ENCODE measurements at places on chromosomes 2 and 18. TPM values are rescaled to one million over a fixed set of nuclear protein-coding genes. Genes with fewer than 3 reads are reported as not detected.

CDCA7 gene
- 0.56 TPM for total RNA-seq

DNA sequence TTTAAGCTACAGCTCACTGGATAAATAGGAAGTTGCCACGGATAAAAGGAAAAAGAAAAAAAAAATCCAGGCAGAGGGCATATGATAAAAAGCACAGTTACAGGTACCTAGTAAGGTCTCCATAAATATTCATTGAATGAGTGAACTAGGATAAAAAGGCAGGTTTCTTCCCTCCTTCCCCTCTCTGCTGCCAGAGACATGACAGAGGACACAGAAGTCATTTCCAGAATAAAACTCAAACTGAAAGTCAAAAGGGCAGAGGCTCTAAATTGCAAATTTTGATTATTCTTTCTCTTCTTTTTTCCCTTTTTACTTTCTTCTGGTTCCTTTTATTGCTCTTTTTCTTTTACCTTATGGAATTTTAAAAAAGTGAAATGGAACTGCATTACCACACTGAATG is 7.7 kb downstream of the CD302 start:
- H3K27me3 ChIP-seq, result no peaks in the 10 kb centered on the region
- no peak overlapping the region for H3K4me3 ChIP-seq
- no peak overlapping the region for H3K27ac ChIP-seq
- no peak for DNase-seq

DNA sequence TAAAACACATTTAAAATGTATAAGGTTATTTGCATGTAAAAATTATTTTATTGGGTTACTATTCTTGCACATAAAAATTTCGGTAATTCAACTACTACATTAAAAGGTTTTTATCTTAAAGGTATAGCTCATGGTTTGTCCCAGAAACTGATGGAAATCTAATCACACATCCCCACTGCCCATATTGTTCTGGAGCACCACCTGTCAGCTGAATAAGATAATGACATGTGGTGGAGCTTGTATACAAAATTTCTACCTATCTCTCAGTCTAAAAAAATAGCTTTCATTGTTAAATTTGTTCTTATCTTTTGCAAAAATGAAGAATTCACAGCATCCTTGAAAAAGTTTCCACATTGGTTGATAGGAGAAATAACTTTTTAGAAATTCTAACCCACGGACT is 18.3 kb downstream of the ERBB4 start:
- DNase-seq, result no peak
- no peaks in the 10 kb centered on the region for H3K4me1 ChIP-seq
- H3K36me3 ChIP-seq, result no peaks in the 10 kb centered on the region
- H3K4me3 ChIP-seq, result no peak overlapping the region

DNA sequence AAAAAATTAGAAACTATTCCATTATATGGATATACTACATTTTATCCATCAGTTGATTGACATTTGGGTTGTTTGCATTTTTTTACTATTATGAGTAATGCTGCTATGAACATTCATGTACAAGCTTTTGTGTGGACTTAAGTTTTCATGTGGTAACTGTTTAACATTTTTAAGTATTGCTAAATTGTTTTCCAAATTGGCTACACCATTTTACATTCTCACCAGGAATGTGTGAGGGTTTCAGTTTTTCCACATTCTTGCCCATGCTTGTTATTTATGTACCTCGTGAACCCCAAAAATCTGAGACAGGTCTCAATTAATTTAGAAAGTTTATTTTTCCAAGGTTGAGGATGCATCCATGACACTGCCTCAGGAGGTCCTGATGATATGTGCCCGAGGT is 3.1 kb upstream of the TXNL4A start:
- DNase-seq, result no peak
- no peaks in the 10 kb centered on the region for H3K36me3 ChIP-seq
- peaks cover 3% of the 10 kb centered on the region for H3K4me1 ChIP-seq
- H3K27me3 ChIP-seq, result no peaks in the 10 kb centered on the region

- no peaks in the 10 kb centered on the region for H3K4me1 ChIP-seq
- no peaks in the 10 kb centered on the region for H3K27me3 ChIP-seq
- no peaks in the 10 kb centered on the region for H3K36me3 ChIP-seq
- no peak overlapping the region for H3K27ac ChIP-seq
- DNase-seq, result no peak
- no peak overlapping the region for H3K4me3 ChIP-seq
These were observed 27.5 kb downstream of the ZNF892 start for GRCh38 chr2:95234816-95235215.

GRCh38 chr2:157076526-157077161 is 180.9 kb upstream of the GALNT5 start:
- no peaks in the 10 kb centered on the region for H3K4me1 ChIP-seq
- H3K36me3 ChIP-seq, result no peaks in the 10 kb centered on the region
- H3K27ac ChIP-seq, result no peak overlapping the region
- H3K4me3 ChIP-seq, result no peak overlapping the region
- DNase-seq, result no peak
- no peaks in the 10 kb centered on the region for H3K27me3 ChIP-seq

ARHGAP25 gene
- 8.5 TPM for total RNA-seq

DNA sequence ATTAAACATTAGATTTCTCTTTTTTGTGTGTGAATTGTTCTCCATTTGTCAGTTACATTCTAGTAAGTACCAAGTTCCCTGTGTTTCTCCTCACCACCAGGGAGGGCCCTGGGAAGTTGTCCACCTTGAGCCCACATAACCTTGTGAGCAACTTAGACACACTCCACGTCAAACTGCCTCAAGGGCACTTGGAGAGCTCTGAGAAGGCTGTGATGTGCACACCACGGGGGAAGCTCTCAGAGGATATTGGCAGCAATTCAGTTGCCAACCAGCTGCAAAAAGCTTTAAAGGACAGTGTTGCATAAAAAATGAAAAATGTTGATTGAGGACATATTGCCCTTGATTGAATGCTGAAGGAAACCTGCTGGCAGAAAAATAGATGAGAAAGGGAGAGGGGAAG is 743.6 kb downstream of the RNF144A start:
- no peak overlapping the region for H3K4me3 ChIP-seq
- no peaks in the 10 kb centered on the region for H3K4me1 ChIP-seq
- H3K27ac ChIP-seq, result no peak overlapping the region

C1QL2 gene
- 0.15 TPM for total RNA-seq

- no peaks in the 10 kb centered on the region for H3K27me3 ChIP-seq
- H3K27ac ChIP-seq, result no peak overlapping the region
- no peak overlapping the region for H3K4me3 ChIP-seq
- H3K36me3 ChIP-seq, result no peaks in the 10 kb centered on the region
- H3K4me1 ChIP-seq, result no peaks in the 10 kb centered on the region
These were observed 25.6 kb downstream of the SERTAD2 start for GRCh38 chr2:64627860-64628841.

GRCh38 chr2:10085043-10085667 is 4.9 kb upstream of the CYS1 start:
- H3K4me1 ChIP-seq, result peaks cover 1% of the 10 kb centered on the region
- H3K4me3 ChIP-seq, result no peak overlapping the region
- no peak for DNase-seq

GRCh38 chr2:161426922-161427663 is 11.0 kb downstream of the TBR1 start:
- H3K27me3 ChIP-seq, result peaks cover 5% of the 10 kb centered on the region
- DNase-seq, result no peak
- peaks cover 8% of the 10 kb centered on the region for H3K4me1 ChIP-seq

DNA sequence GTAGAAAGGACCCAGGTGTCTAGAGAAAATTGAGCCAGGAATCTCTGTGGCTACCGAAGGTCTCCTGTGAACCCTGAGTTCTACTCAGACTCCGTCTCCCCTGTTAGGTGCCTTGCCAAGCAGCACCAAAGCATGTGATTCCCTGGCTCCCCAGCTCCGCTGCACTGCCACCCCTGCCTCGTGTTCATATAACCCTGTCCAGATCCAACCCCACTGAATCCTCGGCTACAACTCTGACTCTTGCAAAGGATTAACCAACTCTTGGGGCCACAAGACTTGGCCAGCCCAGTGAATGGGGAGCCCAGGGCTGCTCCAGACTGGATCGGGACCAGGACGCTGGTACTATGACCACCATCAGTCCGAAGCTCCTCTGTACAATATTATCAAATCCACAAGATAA is 37.3 kb upstream of the ACAA2 start:
- no peak overlapping the region for H3K27ac ChIP-seq
- H3K4me3 ChIP-seq, result no peak overlapping the region
- no peaks in the 10 kb centered on the region for H3K36me3 ChIP-seq
- no peaks in the 10 kb centered on the region for H3K4me1 ChIP-seq
- no peaks in the 10 kb centered on the region for H3K27me3 ChIP-seq
- no peak for DNase-seq

DSG1 gene
- not detected for total RNA-seq

DNA sequence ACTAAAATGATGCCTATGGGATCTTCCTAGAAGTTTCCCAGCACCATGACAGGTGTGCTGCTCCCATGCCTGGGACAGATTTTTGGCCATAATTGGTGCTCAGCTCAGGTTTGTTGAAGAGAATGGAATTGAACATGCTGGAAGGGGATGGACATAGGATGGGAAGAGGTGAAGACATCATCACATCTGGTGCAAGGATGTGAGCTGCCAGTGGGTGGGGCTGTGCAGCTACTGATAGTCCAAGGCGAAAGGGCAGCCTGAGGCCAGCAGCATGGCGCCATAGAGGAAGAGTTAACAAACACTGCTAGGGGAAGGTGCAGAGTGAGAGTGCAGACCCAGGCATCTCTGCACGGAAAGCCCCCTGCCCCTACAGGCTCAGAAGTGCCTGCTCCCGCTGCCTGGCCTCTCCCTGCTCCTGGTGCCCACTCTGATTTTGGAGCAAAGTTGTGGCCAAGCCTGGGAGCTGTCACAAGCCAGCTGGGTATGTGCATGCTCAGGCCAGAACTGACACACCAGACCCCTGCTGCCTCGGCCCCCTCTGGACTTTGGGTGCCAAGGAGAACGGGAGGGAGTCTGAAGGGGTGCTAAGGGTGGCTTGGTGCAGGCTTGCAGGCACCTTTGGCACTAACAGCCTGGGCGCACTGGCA is 178.6 kb downstream of the ZBTB7C start:
- no peak overlapping the region for H3K27ac ChIP-seq
- DNase-seq, result peak; percentile 64
- peaks cover 21% of the 10 kb centered on the region for H3K4me1 ChIP-seq
- H3K36me3 ChIP-seq, result no peaks in the 10 kb centered on the region
- H3K27me3 ChIP-seq, result no peaks in the 10 kb centered on the region
